ENCODE measurements at places on chromosomes 11 and 22.

DNA sequence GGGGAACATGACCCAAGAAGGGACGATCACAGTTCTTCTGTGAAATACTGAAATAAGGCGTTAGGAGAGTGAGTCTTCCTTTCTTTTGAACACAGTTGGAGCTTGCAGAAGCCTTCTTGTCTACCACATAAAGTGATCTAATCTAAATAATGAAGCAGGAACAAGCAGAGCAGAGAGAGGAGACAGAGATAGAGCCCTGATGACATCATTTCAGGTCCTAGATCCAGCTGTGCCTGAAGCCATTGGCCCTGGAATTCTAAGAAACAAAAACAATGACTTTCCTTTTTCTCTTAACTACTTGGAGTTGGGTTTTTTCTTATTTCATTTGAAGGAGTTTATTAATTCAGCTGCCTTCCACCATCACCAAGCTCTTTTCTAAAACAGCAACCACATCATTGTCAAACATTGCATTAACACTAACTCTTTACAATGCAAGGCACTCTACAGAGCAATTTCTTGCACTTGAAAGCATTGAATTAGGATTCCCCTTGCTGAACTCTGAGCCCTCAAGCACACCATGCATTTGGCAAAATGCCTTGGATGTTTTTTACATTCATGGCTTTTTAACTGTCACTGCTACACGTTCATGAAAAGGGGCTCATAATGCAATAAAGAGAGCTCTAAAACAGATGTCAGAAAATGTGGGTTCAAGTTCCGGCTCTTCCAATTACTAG lies 117.2 kb upstream of the TIMP3 start:
- no peak for DNase-seq

GRCh38 chr11:64453466-64453865 lies 94.5 kb downstream of the RPS6KA4 start:
- no peak for DNase-seq

DNA sequence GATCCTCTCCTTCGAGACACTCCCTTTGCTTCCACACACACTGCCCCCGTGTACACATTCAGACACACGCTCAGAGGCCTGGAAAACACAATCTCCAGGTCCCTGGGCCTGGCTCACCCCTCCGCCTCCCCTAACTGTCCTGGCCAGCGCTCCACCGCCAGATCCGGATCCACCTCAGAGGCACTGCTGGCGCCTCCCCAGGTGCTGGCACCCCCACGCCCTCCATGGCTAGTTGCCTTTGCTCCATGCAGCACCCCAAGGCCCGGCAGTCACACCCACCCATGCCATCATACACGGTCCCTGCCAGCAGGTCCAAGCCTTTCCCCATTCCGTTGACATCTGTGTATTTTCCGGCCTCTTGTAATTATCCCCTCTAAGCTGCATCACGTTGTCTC lies 11.1 kb downstream of the SPTBN2 start:
- no peak for DNase-seq

DNA sequence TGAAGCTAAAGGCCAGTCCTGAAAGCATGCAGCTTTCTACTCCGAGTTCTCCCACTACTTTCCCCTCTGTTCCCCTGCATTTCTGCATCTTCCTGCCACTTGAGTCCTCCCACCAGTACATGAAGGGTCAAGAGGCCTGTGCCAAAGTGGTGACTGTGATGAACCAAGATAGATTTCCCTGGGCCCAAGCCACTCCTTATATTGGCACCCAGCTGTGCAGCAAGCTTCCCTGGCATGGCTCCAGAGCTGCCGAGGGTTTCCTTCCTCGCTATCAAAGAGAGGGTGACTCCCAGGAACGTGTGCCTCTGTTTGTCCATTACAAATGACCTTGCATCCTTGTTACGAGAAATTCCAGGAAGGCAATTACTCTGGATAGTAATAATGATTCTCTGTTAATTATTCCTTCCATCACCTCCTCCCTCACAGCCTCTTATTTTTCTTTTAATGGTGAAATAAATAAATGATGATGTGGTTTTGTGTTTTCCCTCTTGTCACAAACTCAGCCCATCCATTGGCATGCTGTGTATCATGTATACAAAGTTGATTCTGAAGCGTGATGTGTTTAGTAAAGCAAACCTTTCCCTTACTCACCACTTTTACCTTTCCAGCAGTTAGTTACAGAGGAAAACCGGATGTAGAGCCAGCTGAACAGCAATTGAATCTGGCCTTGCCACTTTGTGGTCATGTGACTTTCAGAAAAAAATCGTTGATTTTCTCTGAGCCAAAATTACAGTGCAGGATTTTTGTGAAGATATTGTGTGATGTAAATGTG lies 8.3 kb downstream of the SRSF8 start:
- no peak for DNase-seq

- no peak for DNase-seq
Measured at GRCh38 chr11:13110929-13111812, 102.1 kb downstream of the RASSF10 start.

Measured in activated T-cell treated with anti-CD3 and anti-CD28 coated beads for 24 hours (primary cell).